Fibroblast of skin of left quadriceps (primary cell): ENCODE measurements at places on chromosomes 4 and X.

- no peak for DNase-seq
These were observed 26.7 kb downstream of the ZNF330 start for GRCh38 chr4:141247430-141247780.

DNA sequence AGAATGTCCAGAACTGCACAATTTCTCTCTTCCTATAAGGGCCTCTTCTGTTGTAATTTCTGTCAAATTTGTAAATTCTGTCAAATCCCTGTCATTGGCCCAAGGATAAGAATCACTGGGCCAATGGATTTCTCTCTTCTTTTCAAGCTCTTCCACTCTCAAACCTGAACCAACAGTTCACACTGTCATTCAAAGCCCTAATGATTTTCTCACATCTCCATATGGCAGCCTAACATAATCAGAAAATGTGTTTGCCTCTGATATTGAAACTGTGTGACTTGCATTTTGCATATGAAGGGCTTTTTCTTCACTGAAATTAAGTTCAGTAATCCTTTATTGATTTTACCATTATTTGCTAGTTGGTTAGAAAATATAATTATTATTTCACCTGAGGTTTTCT is 1349.1 kb downstream of the FSTL5 start:
- no peak for DNase-seq

DNA sequence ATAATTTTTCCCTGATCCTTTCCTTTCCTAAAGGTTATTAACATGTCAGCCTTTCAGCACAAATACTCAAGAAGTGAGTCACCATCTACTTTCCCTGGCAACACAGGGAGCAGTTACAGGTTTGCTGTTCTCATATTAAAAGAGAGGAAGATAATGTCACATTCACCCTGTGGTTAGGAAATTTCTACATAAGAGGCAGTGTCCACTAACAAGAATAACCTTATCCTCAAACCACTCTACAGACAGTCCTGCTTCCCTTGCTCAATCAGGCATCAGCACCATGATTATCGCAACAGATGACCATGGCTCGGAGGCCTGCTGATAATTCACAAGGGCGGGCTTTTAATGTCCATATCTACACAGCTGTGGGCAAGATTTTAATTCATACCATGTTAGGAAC is 30.9 kb downstream of the RNF150 start:
- DNase-seq: peak; percentile 56

DNA sequence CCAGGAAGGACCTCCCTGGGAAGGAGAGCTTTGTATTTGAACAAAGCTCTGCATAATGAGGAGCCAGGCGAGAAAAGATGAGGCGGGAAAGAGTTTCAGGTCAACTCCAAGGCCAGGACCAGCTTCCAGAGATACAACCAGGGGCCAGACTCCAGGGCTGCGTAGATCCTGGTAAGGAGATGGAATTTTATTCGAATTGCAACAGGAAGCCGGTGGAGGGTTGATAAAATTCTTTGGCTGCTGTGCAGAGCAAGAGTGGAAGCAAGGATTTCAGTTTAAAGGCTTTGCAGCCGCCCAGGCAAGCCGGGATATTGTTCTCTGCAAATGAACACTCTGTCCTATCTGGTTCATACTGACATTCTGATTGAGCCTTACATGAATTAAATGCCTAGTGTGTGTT is 40.2 kb upstream of the CBR4 start:
- no peak for DNase-seq

DNA sequence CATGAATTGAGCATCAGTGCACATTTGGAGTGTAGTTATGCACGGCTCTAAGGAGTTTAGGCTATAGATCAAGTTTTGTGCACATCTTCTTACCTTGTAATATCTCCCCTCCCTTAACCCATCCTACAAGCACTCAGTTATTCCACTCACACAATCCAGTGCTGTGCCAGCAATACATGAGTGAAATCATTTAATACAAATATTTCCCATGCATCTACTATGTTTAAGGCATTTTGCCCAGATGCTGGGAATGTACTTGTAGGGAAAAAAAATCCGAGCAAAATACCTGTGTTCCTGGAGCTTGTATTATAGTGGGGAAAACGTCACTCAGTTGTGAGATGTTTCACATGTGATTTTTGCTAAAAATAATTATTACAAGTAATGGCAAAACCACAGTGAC is 191.6 kb upstream of the LDB2 start:
- DNase-seq: no peak

DNA sequence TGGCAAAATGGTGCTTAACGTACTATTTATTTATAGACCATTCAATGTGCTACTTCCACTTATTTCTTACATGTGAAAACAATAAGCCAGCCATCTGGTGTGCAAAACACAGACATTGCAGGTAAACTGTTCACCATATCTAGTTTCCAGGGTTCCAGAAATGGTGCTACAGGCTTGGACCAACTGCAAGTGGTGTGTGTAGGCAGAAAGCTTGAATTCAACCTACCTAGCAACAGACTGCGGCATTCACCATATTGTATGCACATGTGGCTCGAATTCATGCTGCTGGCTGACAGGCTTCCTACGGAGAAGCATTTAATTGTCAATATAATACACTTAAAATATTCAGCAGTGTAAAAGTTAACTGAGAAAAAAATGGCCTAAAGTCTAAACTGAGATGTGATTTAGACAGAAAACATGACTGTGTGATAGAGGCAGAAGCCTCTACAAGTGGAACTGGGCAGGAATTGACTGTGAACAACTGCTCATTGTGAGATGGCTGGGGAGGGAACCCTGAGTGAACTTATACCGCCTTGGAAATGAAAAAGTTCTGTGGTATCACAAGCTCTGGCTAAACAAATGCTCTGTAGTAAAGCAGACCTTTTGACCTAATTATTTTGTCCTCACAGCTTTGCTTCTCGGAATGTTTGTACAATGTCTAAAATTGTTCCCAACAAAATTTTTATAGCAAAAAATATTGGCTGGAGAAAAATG is 434.7 kb downstream of the GRIA2 start:
- DNase-seq: no peak

DNA sequence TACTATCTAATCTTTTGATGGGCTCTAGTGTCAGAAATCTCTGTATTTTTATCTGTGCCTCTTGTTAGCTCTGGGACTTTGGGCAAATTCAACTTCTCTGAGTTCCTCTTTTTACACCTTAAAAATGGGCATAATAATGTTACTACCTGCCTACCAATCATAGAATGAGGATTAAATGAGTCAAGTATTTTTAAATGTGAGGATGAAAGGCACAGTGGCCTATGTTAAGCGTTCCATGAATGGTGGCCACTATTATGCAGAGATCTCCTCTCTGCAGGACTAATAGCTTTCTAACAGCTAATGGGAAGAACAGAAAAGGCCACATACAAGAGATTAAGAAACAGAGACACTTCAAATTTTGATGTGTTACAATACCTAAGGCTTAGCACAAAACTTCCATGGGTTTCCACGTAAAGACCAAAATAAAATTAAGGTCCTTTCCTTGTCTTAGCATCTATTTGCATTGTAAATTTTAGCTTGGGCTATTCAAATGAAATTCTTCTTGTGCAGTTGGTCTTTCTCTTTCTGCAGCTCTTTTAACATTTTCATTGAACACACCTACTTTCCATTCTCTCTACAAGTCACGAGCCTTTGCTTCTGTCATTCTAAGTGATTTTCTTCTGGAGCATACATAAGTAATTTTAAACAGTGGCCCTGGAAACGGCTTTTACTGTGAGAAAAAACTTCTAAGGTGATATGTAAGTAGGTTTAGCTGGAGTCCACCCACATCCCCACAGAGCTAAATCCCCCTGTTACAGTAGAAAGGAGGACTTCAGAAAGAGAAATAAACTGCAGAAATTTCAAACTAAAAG is 117.9 kb upstream of the MED14 start:
- no peak for DNase-seq

GRCh38 chr4:90219822-90220221 is 92.6 kb downstream of the CCSER1 start:
- DNase-seq: no peak

- DNase-seq: no peak
These were observed 163.6 kb upstream of the PLAC1 start for GRCh38 chrX:134821901-134822300.

- DNase-seq: peak; percentile 21
These were observed 46.6 kb downstream of the CD40LG start for GRCh38 chrX:136694431-136695087.
